Stimulated activated CD4-positive, alpha-beta T cell treated with anti-CD3 and anti-CD28 coated beads, Interleukin-2, amount 100 ng/mL, for 24 hours (primary cell): ENCODE measurements at places on chromosomes 5 and 9.

GRCh38 chr5:112316006-112316405 lies 103.1 kb downstream of the EPB41L4A start:
- no peak for DNase-seq

GRCh38 chr5:117434254-117434653 lies 859.6 kb upstream of the SEMA6A start:
- no peak for DNase-seq

DNA sequence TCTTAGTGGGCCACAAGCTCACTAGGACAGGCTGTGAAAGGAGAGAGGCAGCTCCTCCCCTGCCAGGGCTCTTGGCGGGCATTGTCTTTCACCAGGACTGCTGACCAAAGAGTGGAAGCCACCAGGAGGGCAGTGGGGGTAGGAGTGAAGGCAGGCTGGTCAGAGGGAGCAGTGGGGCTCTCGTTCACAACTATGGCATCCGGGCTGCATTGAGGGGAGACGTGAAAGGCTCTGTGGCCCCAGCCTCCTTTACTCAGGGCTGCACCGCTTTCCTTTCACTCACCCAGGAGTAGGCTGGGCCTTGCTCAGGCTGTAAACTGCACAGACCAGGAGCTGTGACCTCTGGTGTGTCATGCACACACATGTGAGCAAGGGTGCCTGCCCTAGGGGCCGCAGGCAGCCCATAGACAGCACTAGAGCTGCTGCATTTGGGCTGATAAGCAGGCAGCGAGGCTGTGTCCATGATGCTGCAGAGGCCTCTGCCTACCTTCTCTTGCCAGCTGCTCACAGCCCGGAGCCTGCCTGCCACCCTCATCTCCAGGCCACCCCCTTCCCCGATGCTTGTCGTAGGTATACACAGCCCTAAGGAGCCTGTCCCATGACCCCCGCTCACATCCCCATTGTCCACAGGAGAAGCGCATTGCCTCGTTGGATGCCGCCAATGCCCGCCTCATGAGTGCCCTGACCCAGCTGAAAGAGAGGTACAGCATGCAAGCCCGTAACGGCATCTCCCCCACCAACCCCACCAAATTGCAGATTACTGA lies 130.4 kb downstream of the DAB2IP start:
- no peak for DNase-seq

DNA sequence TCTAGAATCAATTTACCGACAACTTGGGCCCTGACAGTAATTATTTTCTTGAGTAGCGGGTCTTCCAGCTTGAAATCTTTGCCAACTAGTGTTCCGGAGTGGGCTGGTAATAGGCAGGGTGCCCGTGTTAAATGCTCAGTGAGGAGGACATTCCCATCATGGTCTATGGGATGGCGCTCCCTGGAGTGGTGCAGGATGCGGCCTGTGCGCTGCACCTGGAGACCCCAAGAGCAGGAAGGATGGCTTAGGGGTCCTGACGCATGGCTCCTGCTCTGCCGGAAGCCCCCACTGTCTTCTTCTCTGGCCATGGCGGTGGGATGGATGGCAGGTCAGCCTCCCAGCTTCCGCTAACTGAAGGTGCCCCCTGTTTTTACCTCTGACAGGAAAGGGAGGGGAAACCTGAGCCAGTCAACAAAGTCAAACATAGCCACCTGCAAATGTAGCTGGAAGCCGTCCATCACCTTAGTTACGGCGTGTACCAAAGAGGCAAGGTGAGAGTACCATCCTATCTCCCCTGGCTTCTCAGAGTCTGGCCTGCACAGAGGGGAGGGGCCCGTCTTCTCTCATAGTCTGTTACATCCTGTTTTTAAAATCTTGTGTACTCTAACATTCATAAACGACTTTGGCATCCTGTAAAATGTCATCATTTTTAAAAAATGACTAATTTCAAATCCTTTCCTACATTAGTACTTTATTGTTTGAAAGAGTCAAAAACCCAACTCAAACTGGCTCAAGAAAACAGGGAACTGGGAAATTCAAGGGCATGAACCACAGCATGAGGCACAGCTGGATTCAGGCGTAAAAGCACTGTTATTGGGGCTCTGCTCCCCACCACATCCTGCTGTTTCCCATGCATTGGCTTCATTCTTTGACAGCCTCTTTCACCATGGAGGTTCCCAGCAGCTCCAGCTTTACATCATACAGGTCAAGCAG lies 28.5 kb upstream of the UNC5A start:
- no peak for DNase-seq

GRCh38 chr5:61974680-61975079 lies 331.3 kb upstream of the KIF2A start:
- no peak for DNase-seq

GRCh38 chr9:107784235-107784958 lies 294.8 kb upstream of the KLF4 start:
- DNase-seq = no peak

- DNase-seq = no peak
These were observed 323.4 kb downstream of the NR2F1-AS1 start for GRCh38 chr5:93257616-93258015.

GRCh38 chr9:6024035-6024554 lies 8.7 kb upstream of the RANBP6 start:
- no peak for DNase-seq

DNA sequence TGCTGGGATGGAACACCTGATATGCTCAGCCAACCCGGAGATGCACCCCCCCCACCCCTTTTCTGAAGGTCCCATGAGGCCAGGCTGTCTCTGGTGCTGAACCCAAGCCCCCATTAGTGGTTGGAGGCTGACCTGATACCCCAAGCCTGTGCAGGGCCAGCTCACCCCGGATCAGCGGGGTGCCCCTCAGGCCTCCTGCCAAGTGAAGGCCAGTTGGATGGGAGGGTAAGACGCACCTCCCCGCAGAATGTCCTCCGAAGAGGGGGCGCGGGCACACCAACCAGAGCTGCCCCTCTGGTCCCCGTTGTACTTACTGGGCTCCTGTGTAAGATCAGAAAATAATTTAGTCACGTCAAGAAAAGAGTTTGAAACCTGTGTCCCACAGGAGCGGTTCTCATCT lies 76.8 kb upstream of the OTULINL start:
- no peak for DNase-seq

- no peak for DNase-seq
These were observed 2.8 kb downstream of the PITX1 start for GRCh38 chr5:135030956-135031812.

GRCh38 chr5:145872914-145873313 lies at the start of gene GRXCR2:
Gene GRXCR2 (minus strand): TSS chr5:145873014. CDS start chr5:145872968, 46 bp downstream.
- no peak for DNase-seq

DNA sequence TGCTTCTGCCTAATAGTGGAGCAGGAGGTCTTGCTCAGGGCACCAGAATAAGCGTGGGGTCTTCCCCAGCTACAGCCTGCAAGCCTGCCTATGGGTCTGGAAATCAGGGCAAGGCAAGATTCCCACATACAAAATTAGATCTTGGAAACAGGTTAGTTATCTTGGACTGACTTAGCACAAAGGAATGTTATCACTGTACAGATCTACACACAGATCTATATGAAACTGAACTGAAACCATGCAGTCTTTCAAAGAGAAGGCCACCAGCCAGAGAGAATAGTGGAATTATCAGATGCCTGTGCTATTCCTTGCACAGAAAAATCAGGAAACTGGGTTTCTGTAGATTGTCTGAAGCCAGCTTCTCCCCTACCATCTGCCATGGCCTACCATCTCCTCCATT lies 585.7 kb downstream of the ACTL7B start:
- DNase-seq = no peak
